CD4-positive, alpha-beta T cell (primary cell): ENCODE measurements at places on chromosomes 7 and 10.

- no peak for DNase-seq
Measured at GRCh38 chr10:16520900-16521299, 779 bp downstream of the C1QL3 start.

- DNase-seq, result no peak
Measured at GRCh38 chr7:92332782-92333181, 87.0 kb downstream of the ANKIB1 start.

DNA sequence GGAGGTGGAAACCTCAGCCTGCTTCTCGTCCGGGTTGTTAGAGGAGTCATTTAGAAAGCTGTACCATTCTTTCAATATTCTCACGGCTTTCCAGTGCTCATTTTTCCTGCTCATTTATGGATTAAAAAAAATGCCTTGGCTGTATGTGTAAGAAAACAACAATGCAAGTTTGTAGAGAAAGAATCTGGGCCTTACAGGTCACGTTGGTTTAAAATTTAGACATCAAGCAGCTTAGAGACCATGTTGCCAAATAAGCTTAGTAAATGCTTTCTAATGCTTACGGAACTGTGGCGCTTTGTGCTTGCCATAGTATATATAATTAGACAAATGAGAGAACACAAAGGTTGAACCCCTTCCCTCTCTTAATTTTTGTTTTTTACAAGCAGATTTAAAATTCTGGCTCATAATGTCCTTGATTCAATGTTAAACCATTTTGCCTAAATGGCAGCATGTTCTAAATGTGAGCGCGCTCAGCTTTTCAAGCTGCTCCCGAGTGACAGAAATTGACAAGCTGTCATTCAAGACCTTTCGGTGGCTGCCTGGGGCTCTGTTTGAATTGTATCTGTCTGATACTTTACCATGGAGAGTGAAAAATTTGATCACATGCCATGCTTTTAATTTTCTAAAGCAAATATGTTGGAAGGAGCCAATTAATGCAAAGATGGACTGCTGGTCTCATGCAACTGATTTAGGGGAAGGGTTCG is 1.1 kb downstream of the ARMS2 start:
- DNase-seq, result no peak

DNA sequence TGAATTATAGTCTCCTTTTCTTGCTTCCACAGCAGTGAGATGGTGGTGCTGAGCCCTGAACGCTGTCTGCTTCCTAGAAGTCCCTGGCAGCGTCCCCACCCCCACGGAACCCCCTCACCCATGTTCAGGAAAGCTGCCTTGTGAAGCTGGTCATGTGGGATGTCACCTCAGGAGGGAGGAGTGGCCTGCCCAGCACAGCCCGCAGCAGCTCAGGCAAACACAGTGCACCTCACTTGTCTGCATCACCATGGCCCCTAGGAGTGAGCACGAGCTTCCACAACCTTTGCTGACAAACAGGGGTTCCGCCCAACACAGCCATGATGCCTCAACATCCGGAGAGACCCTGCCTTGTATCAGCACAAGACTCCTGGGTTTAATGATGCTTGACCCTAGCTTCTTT is 508.9 kb downstream of the RPS24 start:
- DNase-seq, result no peak

- no peak for DNase-seq
Measured at GRCh38 chr10:46559231-46559671, 2.8 kb upstream of the GPRIN2 start.

GRCh38 chr10:117747636-117748035 is 205.1 kb downstream of the EMX2 start:
- DNase-seq, result no peak

- DNase-seq, result no peak
Measured at GRCh38 chr7:69364813-69365643, 233.2 kb upstream of the AUTS2 start.

- no peak for DNase-seq
Measured at GRCh38 chr7:51244885-51245284, 71.7 kb downstream of the COBL start.

DNA sequence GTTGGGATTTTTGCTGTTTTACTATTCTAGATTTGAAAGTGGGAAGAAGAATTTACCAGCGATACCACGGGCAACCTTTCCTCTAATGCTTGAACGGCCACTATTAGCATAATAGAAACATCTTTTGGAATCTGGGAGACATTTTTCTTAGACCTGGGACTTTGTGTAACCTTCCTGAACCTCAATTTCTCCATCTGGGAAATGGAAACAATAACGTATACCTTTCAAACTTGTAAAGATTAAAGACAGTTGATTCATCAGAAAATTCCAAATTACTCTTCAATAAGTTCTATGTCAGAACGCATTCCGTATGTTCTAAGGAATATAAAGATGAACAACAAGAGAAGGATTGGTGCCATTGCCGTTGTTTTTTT is 453 bp upstream of the RNLS start:
- DNase-seq, result no peak

- no peak for DNase-seq
Measured at GRCh38 chr10:48523820-48524758, 80.8 kb downstream of the ARHGAP22 start.

GRCh38 chr7:145106001-145106400 is 270.1 kb upstream of the TPK1 start:
- no peak for DNase-seq

DNA sequence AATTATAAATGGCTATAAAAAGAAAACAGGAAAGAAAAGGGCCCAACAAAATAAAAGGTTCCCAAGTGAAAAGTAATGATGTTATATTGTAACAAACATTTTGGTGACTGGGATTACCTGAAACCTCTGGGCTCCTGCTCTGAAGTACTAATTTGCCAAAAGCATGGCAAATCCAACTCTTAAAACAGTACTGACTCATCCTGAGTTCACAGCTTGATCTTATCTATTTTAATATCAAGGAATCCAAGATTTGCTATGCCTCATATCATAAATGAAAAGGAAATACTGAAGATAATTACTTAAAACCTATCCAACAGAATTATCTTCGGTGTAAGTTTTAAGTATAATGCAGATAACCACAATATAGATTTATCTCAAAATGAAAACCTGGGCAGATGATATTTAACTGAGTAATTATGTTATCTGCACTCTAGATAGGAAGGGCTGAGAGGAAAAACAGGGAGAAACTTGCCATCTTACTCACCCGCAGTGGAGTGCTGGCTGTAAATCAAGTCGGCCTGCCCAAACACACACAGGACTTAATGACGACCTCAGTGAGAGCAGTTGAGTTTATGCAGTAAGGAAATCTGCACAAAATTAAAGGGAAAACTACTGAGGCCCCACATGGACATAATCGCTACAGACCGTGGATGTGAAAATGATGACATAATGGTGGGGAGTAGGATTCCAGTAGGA is 48.4 kb downstream of the MPP7 start:
- DNase-seq, result no peak

DNA sequence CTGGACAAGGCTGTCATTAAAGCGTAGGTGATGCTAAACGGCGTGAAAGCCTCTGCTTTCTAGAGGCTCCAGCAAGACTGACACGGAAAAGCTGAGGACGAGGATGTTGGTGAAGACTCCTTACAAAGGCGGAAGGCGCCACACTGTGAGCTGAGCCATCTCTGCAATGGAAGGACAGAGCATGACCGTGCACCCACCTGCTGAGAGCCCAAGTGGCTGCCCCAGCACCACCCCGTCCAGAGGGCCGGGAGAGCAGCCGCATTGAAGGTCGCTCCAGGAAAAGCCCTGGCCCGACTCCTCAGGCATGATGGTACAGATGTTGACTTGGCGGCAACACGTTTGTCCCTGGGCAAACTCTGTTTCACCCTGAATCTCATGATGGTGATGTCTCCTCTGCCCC is 492.7 kb downstream of the DNAJB6 start:
- no peak for DNase-seq

- no peak for DNase-seq
Measured at GRCh38 chr7:108265007-108265406, 134.8 kb upstream of the LAMB4 start.

DNA sequence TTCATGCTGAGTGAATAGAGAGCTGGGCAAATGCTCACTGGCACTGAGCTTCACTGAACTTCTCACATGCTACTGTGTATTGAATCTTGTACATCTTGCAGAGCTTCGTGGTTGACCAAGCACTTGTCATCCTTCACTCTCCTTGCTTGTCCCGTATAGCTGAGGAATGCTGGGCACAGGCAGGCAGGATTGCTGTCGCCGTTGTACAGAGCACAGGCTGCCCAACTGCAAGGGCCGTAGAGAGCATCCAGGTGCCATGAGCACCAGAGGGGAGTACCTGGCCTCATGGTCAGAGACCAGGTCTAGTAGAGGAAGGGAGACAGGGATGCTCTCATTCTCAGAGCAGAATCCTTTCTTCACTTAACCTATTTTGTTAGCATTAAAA is 99.8 kb upstream of the RET start:
- DNase-seq, result no peak

- DNase-seq, result no peak
Measured at GRCh38 chr10:112525200-112525599, 78.2 kb downstream of the VTI1A start.

GRCh38 chr7:154874409-154875113 is 128.4 kb downstream of the PAXIP1 start:
- DNase-seq, result no peak

- no peak for DNase-seq
Measured at GRCh38 chr7:22842383-22842941, 19.8 kb upstream of the TOMM7 start.

- DNase-seq, result no peak
Measured at GRCh38 chr10:48423884-48424283, 117.4 kb downstream of the MAPK8 start.

- no peak for DNase-seq
Measured at GRCh38 chr7:138924501-138925225, 56.5 kb downstream of the KIAA1549 start.

- DNase-seq, result no peak
Measured at GRCh38 chr10:70142555-70142954, 3.9 kb downstream of the TYSND1 start.

DNA sequence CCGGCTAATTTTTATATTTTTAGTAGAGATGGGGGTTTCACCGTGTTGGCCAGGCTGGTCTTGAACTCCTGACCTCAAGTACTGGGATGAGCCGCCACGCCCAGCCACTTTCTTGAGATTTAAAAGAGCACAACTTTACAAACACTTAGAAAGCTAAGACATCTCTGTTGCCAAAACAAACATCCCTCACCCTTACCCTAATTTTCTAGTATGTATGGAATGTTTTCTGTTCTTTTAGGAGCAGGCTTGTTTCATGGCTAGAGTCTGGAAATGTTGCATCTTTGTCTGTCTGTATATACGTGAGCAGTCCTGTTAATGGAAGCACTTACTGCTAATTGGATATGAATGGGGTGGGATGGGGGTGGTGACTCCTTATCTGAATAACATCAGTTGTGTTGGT is 2.9 kb downstream of the OLAH start:
- no peak for DNase-seq
